ENCODE measurements at places on chromosomes 5 and 9.
A peak's percentile ranks its signal among the peaks of the same experiment; 100 is the strongest.

GRCh38 chr9:101739311-101739710 lies 864 bp upstream of the GRIN3A start:
- no peak for DNase-seq

DNA sequence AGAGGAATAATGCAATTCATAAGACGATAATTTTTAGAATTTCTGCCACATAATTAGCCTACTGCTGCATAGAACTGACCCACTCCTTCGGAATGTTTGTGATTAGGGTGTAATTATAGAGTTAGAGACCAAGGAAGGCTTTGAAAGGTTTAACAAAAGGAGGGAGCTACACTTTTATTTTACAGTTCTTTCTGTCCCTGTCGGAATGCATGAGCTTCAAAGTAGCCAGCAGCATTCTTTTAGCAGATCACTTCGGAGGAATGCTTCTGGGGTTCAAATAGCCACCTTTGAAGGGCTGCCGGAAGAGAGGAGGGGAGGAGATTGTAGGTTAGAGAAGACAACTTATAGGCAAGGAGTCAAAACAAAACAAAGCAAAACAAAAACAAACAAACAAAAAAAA lies 168.1 kb downstream of the GRIA1 start:
- DNase-seq = no peak

GRCh38 chr9:98784831-98785806 lies 11.2 kb downstream of the ANKS6 start:
- DNase-seq = no peak

GRCh38 chr9:129806061-129806460 lies 3.1 kb downstream of the TOR1B start:
- no peak for DNase-seq

DNA sequence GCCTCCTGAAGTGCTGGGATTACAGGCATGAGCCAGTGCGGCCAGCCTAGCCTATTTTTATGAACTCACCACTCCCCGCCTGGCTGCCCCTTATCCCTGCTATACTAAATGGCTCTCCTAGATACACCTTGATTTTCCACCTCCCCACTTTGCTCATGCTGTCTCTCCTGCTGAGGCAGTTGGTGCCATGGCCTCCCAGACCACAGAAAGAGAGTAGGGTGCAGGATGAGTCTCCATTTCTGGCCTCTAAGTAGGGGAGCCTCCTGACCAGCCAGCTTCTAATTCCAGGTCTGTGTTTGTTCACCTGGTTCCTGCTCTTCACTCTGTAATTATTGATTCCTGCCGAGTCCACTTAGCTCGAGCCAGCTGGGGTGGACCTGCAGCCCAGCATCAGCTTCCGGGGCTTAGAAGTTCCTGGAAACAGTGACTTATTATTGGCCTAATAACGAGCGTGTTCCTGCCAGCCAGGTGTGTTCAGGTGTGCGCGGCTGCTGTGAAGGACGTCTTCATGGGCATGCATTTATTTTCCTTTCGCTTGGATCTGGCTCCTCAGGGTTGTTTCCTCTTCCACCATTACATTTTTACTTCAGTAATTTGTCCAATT lies 34.0 kb downstream of the ZNF618 start:
- peak; percentile 91 for DNase-seq
